ENCODE measurements at places on chromosomes 6 and 20. TPM values are rescaled to one million over a fixed set of nuclear protein-coding genes. Genes with fewer than 3 reads are reported as not detected.

DNA sequence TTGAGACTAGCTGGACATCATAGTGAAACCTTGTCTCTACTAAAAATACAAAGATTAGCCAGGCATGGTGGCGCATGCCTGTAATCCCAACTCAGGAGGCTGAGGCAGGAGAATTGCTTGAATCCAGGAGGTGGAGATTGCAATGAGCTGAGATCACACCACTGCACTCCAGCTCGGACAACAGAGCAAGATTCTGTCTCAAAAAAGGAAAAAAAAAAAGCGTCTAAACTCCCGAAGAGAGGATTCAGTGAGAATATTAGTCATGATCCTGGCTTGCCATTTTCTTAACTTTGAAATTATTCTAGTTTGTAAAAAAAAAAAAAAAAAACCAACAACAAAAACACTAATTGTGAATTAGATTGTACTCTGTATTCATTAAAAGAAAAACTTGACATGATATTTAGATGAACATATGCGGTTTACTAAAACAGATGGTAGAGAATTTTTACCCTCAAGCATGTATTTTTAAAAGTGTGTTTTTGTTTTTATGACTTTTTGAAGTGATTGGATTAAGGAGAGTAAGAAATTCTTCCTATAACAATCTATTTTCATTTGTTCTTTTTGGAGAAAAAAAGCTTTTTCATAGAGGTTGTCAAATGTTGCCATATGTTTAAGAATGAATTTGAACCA lies 80.7 kb downstream of the UST start:
- DNase-seq: no peak

- DNase-seq: no peak
Observed at GRCh38 chr6:42250274-42250931, 32.7 kb upstream of the MRPS10 start.

GRCh38 chr20:59378966-59379365 lies 78.6 kb downstream of the EDN3 start:
- DNase-seq: no peak

GRCh38 chr6:35718375-35718736 lies 18.5 kb upstream of the ARMC12 start:
- DNase-seq: no peak

DNA sequence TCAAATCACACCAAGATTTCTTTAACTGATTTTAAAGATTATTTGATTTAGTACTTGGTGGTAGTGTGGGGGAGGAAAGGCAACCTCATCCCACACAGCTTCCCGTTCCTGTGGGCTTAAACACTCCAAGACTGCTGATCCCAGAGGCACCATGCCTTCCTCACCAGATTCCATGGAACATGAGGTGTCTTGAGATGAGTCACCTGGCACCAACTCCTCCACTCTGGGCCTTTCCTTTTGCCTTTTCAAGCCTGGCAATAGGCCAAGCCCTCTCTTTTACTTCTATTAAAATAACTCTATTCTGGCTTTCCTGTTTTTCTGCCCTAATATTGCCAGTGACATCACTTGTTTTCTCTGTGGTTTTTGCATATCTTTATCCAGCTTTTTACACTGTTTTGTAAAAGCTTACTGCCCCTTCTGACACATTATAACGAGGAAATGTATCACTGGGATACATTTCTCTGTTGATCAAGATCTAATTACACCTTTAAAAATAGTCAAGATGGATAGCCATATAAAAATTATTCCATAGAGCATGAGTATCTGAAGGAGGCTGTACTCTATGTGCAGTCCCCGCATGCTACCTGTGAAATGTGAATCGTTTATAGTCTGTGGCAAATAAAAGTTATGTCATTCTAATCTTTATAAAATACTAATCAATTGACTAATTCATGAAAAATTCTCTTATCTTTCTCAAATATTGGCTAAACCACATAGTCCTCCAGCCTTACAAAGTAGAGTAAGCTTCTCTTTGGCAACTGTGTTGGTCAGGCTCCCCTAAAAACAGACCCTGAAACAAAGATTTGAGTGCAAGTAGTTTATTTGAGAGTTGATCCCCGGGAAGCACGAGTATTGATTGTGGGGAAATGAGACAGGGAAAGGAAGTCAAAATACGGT lies 257.8 kb upstream of the KCNQ5 start:
- peak; percentile 80 for DNase-seq

- DNase-seq: no peak
Observed at GRCh38 chr6:121851056-121851455, 415.6 kb downstream of the GJA1 start.

- DNase-seq: no peak
Observed at GRCh38 chr6:56904068-56904467, 50.8 kb upstream of the BEND6 start.

DNA sequence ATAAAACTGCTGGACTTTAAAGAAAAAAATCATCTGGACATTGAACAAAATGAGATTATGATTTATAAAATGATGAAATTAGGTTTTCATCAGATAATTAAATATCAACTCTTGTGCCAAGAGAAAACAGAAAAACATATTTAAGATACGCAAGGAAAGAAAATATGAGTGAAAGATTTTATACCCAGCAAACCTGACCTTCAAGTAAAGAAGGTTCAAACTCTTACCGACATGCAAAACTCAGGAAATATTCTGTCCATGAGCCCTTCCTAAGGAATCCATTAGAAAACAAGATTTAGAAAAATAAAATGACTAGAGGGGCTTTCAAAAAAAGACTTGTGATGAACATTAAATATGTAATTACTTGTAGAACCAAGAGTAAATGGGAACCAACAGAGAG lies 257.2 kb upstream of the ARID1B start:
- DNase-seq: no peak

DNA sequence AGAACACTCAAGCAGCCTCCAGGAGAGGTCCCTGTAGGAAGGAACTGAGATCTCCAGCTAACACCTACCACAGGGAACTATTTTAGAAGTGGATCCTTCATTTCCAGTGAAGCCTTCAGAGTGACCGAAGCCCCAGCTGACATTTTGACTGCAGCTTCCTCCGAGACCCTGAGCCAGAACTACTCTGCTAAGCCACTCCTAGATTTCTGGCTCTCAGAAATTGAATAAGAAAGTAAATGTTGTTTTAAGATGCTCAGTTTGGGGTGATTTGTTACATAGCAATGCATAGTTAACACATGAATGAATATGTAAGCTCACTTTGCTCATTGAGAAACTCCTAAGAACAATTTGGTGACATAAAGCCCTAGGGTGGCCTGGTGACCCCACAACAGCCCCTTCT lies 5.5 kb downstream of the TULP1 start:
- DNase-seq: no peak

GRCh38 chr6:26609463-26609862 lies 12.7 kb downstream of the ABT1 start:
- DNase-seq: no peak

DNA sequence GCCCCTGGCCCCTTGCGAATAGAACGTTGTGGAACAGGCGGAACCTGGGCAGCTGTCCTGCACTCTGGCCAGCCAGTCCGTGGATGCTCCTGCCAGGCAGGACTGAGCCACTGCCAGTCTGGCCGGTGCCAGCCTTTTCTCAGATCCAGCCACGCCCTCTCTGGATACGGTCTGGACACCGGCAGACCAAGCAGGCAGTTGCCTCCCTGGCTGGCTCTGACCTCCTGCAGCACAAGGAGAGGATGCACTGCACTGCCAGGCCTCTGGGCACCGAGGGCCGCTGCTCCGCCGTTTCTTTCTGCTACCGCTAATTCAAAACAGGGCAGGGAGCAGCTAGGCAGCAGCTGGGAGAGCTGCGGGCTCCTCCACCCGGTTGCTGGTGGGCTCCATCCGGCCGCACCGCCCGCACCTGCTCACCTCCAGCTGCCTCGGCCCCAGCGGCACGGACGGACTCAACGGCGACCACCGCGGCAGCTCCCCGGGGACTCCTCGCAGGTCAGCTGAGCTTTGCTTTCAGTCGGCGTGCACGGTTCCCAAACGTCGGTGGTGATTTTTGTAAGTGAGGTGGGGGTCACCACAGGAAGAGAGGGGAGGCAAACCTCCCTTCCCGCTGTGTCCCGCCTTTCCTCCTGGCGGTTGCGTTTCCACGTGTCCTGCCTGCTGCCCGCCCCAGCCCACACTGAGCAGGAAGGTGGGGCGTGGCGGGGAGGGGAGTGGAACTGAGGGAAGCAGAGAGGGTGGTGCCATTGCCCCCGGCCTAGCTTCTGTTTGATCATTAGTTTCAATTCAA lies 30.3 kb upstream of the AFDN start:
- DNase-seq: no peak

DNA sequence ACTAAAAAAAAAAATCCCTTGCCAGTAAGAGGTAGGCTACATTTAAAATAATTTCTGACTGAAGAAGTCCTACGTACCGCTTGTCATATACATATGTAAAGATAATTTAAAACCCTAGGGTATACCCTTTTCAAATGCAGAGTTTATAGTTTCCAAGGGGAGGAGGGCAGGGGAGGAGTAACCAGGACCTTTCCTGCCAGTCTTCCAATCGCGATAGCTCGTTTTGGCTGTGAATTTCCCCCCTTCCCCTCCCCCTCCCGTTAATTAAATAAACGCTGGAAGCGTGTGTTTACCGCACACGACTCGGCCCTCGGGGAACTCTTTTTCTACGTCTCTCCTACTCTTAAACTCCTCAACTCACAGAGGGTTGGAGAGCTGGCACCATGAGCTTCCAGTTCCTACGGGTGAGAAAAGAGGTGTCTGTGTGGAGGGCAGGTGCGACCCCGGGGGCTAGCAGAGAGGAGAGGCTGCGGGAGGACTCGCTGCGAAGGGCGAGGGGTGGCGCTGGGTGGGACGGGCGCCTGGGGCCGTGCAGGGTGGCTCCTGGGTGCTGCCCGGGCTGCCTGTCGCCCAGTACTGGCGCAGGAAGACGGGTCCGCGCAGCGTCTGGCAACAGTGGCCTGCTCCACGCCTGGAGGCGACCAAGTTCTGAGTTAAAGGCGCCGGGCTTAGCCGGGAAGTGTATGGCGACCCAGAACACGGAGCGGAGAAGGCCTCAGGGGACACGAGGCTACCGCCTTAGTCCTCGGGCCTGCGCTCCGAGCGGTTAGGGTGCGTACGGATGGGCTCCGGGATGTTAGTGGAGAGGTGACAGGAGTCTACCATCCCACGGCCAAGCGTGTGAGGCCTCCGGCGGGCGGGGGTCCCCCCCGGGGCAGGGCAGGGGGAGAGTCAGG lies 4.1 kb upstream of the TFAP2C start:
- DNase-seq: no peak

GRCh38 chr6:164124473-164124872 lies 710.0 kb downstream of the QKI start:
- DNase-seq: no peak

DNA sequence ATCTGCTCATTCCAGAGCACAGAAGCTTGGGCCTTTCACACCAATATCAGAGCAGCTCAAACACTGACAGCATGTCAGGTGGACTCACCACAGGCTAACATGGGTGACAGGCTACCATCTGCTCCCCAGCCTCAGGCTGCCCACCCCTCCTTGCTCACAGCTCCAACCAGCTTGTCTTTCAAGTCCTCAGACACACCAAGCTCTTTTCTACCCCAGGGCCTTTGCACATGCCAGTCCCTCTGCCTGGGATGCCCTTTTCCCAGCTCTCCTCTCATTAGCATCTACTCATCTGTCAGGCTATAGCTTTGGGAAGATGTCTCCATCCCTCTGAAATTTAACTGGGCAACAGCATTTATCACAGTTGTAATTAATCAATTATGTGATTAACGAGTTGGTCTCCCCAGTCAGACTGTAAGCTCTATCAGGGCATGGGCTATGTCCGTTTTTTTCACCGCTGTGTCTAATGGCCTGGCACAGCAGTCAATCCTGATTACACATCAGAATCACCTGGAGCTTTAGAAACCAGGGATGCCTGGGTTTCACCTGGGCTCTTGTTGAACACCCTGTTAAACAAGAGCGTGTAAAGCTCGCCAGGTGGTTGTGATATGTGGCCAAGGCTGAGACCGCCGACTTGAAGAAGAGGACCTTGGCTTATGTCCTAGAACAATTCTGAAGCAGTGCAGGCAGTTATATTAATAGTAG lies 88.9 kb upstream of the MRPS10 start:
- no peak for DNase-seq

DNA sequence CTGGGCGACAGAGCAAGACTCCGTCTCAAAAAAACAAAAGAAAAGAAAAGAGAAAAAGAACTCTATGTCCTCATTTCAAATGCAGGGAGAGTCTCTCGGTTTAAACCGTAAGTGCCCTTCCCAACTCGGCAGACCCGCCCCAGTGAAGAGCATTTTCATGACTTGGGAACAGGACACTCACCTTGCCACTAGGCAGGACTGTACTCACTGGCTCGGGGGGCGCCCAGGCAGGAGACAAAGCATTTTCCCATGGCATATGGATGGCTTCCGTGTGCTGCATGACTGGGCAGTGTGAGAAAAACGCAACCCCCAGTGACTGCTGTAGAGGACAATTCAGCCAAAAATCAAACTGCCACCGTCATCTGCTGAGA lies 23.7 kb upstream of the MRGBP start:
- DNase-seq: no peak

- DNase-seq: no peak
Observed at GRCh38 chr20:37407573-37408002, 61.6 kb downstream of the SRC start.

DNA sequence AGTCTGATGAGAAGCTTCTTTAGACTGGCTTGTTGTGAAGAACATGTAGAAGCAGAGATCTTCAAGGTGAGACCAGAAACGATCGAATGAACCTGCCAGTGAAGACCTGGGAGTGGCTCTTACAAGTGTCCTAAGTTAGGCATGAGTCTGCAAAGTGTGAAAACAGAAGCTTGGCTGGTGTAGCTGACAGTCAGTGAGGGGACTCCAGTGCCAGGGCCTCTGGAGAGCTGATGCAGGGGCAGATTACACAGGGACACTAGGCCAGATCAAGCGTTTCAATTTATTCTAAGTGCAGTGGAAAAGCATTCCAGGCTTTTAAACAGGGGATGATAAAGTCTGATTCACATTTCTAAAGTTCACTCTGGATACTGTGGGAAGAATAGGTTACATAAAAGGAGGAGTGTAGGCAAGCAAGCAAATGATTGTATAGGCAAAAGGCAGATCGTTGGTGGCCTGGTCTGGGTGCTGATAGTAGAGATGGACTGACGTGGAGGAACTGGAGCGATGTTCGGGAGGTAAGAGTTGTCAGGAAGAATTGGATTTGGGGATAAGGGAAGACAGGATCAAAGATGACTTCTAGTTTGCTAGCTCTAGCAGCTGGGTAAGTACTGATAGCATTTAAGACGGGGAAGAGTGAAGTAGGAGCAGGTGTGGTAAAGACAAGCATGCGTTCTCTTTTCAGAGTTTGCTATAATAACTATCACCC lies 133.5 kb downstream of the MAN1A1 start:
- DNase-seq: no peak

- DNase-seq: no peak
Observed at GRCh38 chr6:169793408-169793807, 42.0 kb downstream of the ERMARD start.

- DNase-seq: no peak
Observed at GRCh38 chr6:161214722-161215121, 59.1 kb downstream of the AGPAT4 start.

Gene OVOL2
- not detected for polyA plus RNA-seq

Gene NELFCD
- polyA plus RNA-seq: 79.6 TPM

Gene DPPA5
- not detected for polyA plus RNA-seq

Gene HLA-DPB1
- polyA plus RNA-seq: 11.2 TPM

Gene EYS
- polyA plus RNA-seq: 0.04 TPM

Gene SLC22A2
- polyA plus RNA-seq: not detected

Gene EPB41L1
- 12.4 TPM for polyA plus RNA-seq

Gene AVP
- not detected for polyA plus RNA-seq

Gene ULBP2
- 22.8 TPM for polyA plus RNA-seq

All from BJ (cell line).